Chondrocyte (in vitro differentiated cells): ENCODE measurements at places on chromosomes 2 and 18.

DNA sequence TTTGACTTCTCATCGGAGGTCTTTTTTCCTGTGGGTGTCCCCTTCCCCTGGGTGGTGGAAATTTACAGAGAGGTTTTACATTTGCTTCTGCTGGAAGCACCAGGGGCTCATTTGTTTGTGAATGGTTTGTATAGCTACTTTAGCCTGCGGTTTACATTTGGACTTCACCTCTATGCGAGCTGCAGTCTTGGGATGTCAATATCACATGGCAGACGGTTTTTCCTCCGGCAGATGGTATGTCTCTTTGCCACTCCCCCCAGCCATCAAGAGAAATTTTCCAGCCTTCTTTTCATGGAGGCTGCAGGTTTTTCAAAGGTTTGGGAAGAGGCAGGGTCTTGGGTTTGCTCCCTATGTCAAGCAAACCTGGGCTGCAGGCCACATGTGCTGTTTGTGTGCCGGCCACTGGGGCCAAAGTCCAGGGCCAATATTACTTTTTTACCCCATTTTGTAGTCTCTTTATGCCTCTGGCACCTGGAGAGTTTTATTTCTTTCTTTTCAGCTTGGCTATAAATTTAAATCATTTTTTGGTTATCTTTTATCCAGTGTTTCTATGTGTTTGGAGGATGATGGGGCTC lies 23.9 kb upstream of the BOD1L2 start:
- no peaks in the 10 kb centered on the region for H3K4me1 ChIP-seq
- no peak for DNase-seq
- no peak overlapping the region for H3K27ac ChIP-seq
- no peaks in the 10 kb centered on the region for H3K36me3 ChIP-seq

DNA sequence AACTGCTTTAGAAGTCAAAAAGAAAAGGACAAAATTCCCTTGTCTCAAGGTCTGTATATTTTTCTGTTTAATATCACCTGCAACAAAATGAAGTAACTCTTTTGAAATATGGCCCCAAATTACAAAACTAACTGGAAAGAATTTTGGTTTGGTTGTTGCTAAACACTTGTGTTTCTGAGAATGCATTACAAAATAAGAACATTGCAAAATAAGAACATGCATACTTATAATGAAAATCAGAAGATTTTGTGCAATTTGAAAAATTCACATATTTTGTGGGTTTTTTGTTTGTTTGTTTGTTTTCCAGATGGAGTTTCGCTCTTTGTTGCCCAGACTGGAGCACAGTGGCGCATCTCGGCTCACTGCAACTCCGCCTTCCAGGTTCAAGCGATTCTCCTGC lies 21.8 kb downstream of the NDUFB3 start:
- no peaks in the 10 kb centered on the region for H3K27me3 ChIP-seq
- no peak overlapping the region for H3K27ac ChIP-seq
- H3K4me1 ChIP-seq = no peaks in the 10 kb centered on the region

DNA sequence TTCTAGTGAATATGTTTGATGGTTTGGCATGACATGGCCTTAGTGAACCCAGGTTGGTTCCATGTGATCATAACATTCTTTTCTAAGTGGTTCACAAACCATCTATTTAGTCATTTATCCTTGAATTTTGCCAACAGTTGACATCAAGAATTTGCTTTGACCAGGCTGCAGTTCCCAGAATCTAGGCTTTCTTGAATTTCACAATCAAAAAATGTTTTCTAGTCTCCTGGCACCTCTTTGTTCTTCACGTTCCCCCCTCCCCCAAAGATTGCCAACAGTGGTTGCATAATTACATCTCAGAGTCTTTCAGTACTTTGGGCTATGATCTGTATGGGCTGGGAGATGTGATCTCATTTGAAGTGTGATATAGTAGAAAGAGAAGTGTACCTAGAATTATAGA lies 124.0 kb downstream of the GATA6 start:
- DNase-seq = no peak
- peaks cover 13% of the 10 kb centered on the region for H3K27me3 ChIP-seq
- H3K4me1 ChIP-seq = no peaks in the 10 kb centered on the region
- H3K4me3 ChIP-seq = no peak overlapping the region
- H3K27ac ChIP-seq = no peak overlapping the region
- peaks cover 1% of the 10 kb centered on the region for H3K36me3 ChIP-seq

DNA sequence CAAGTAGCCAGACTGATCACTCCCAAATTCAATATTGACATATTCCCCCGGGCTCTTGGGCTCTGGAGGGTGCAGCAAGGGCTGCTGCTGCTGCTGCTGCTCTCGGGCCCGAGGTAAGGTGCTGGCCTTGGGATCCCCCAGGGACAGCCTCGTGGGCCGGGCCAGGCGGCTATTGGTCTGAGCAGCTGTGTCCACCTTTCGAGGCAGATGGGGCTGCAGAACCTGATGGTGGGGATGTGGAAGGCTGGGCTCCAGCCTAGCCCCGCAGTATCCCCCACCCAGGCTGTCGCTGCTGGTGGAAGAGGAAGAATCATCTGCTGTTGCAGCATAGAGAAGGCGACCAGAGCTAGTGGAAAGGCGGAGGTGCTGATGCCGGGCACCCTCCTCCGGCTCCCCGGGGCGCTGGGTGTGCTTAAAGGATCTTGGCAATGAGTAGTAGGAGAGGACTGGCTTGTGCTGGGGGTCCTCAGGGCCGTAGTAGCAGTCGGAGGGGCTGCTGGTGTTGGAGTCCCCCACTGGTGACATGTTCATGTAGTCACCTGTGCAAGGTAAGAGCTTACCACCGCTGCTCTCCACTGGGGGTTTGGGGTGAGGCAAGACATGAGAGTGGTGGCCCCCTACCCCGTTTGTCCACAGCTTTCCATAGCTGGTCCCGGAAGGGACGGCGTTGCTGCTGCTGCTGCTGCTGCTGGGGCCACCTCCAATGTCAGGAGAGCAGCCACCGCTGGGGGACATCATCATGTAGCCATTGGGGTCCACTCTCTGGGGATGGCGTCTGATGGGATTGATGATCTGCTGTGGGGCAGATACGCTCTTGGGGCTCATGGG lies 3.4 kb downstream of the IRS1 start:
- peaks cover 5% of the 10 kb centered on the region for H3K36me3 ChIP-seq
- peak overlapping the region; percentile 26 for H3K4me3 ChIP-seq
- no peaks in the 10 kb centered on the region for H3K27me3 ChIP-seq
- no peak for DNase-seq
- H3K27ac ChIP-seq = no peak overlapping the region
- peaks cover 57% of the 10 kb centered on the region for H3K4me1 ChIP-seq
